ENCODE measurements at places on chromosomes 1 and 21.
A peak's percentile ranks its signal among the peaks of the same experiment; 100 is the strongest.

DNA sequence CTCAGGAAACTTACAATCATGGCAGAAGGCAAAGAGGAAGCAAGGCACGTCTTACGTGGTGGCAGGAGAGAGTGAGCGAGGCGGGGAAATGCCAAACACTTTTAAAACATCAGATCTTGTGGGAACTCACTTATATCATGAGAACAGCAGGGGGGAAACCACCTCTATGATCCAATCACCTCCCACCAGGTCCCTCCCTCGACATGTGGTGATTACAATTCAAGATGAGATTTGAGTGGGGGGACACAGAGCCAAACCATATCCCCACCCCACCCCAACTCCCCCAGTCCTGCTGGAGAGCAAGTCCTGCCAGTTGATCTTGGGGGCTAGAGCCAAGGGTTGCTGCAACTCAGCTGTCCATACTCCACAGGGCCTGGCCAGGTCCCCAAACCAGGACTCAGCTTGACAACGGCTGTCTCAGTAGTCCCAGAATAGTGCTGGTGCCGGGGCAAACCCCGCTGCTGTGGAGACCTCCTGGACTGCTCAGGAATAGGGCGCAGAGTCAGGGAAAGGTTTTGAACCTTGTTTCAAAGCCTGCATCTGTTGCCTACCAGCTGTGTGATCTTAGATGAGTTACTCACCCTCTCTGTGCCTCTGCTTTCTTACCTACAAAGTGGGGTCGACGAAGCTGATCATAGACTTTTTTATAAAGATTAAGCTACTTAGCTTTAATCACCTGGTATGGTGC lies 79.5 kb downstream of the STUM start:
- no peak for DNase-seq

GRCh38 chr1:87115317-87115890 lies 201.0 kb downstream of the HS2ST1 start:
- no peak for DNase-seq

- DNase-seq, result peak; percentile 71
These were observed 110.9 kb downstream of the KCNN3 start for GRCh38 chr1:154759196-154759595.

- no peak for DNase-seq
These were observed 13.8 kb upstream of the MYOC start for GRCh38 chr1:171666114-171666769.
